Kidney (tissue), 22 donors: ENCODE measurements at places on chromosomes 16 and 17. TPM values are rescaled to one million over a fixed set of nuclear protein-coding genes. Genes with fewer than 3 reads are reported as not detected.

DNA sequence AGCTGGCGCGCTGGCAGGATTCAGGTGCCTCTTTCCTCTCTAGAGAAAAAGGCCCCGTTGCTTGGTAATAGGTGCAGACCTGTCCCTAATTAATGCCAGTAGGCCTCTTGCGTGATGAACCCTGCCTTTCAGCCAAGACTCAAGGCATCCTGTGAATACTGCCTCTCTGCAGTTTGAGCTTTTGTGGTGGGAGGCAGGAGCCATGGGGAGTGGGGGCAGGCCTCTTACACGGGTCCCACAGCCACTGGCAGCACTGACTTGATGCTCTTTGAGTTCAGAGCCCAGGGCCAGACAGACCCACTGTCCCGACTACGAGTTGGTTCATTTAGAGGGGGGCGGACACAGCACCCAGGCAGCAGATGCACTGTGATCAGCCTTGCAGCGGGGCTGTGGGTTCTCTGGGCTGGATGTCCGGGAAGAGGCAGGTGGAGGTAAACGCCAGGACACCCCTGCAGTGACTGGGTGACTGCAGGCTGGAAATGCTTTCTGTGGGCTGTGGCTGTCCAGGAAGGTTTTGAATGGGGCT lies 237.0 kb downstream of the SEC14L1 start:
- no peak for DNase-seq

DNA sequence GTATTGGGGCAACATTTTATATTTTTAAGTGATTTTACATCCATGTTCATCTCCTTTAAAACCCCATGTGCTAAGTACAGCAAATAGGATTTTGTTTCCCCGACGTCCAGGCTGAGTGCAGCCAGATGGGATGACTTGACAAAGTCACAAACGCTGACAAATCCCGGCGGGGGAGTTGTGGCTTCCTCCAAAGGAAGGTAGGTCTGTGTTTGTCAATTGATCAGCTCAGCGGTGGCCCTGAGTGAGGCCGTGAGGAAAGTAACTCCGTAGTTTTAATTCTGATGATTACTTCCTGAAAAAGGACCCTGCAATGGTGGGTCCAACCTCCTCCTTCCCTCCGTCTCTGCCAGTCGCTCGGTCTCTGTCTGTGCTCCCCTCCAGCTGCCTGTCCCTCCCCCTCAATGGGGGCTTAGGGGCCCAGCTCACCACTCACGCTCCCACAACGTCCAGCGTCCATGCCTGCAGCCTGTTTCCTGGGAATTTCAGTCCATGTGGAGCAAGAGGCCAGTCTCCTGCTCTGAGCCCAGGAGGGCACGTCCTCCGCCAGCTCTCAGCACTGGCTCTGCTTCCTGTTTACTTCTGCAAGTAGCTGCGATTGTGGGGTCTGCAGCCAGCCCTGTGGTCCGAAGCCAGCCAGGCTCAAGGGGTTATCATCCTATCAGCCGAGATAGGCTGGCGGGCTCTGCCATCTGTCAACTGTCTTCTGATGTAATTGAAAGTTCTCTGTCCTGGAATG lies 209.4 kb upstream of the FOXF1 start:
- no peak for DNase-seq

- no peak for DNase-seq
These were observed 10.2 kb downstream of the GP2 start for GRCh38 chr16:20317117-20317516.

Gene NOD2
- 0.22 TPM for polyA plus RNA-seq

Gene KRTAP9-2
- not detected for polyA plus RNA-seq

Gene WNT9B
- polyA plus RNA-seq: 1.9 TPM

Gene COPS3
- polyA plus RNA-seq: 46.9 TPM
